SJCRH30 (cell line): ENCODE measurements at places on chromosomes 6 and 20.

DNA sequence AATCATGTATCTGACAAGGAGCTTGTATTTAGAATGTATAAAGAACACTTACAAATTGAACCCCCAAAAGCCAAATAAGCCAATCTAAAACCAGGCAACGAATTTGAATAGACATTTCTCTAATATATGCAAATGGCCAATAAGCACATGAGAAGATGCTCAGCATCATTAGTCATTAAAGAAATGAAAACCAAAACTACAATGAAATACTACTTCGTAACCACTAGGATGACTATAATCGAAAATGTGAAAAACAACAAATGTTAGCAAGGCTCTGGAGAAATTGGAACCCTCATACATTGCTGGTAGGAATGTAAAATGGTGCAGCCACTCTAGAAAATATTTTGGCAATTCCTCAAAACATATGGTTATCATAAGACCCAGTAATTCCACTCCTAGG is 105.8 kb upstream of the TOP1 start:
- no peak for DNase-seq

- no peak for DNase-seq
Observed at GRCh38 chr6:166010136-166010960, 157.3 kb downstream of the TBXT start.

- DNase-seq: no peak
Observed at GRCh38 chr20:45538209-45538799, 978 bp downstream of the WFDC6 start.

DNA sequence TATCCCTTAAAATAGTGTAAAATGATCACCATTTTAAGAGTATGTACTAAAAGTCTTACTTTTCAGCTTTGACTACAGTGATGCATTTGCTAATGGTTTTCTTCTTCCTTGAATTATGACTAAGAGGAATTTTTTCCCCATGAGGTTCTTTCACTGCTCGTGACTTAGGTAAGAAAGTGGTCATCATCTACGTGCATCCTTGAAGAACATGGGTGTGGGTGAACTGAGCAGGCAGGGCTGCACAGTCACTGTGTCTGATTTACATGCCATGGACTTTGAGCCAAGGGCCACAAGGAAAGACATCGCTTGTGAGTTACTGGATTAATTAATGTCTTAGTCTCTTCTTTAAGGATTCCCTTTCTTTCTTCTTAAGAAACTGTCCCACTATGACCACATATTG is 33.3 kb downstream of the NQO2 start:
- DNase-seq: no peak

- no peak for DNase-seq
Observed at GRCh38 chr6:134707342-134708031, 242.4 kb downstream of the ALDH8A1 start.

GRCh38 chr6:25006565-25007001 is 70.8 kb upstream of the RIPOR2 start:
- no peak for DNase-seq

DNA sequence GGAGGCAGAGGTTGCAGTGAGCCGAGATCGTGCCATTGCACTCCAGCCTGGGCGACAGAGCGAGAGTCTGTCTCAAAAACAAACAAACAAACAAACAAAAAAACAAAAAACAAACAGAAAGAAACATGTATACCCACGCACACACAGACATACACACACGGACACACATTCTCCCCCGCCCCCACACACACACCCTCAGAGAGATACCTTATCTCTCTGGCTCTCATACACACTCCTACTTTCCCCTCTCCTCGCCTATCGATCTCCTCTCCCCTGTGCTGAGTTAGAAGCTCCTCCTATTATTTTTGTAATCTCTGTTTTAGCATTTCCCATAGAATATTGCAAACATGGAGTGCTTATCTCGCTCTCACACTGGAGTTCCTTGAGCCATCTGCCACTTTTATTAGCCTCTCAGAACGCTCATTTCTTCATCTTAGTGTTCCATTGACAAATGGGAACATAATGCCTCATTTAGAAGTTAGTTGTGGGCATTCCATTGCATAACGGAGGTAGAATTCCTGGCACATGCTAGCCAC is 144.2 kb upstream of the CITED2 start:
- DNase-seq: no peak

DNA sequence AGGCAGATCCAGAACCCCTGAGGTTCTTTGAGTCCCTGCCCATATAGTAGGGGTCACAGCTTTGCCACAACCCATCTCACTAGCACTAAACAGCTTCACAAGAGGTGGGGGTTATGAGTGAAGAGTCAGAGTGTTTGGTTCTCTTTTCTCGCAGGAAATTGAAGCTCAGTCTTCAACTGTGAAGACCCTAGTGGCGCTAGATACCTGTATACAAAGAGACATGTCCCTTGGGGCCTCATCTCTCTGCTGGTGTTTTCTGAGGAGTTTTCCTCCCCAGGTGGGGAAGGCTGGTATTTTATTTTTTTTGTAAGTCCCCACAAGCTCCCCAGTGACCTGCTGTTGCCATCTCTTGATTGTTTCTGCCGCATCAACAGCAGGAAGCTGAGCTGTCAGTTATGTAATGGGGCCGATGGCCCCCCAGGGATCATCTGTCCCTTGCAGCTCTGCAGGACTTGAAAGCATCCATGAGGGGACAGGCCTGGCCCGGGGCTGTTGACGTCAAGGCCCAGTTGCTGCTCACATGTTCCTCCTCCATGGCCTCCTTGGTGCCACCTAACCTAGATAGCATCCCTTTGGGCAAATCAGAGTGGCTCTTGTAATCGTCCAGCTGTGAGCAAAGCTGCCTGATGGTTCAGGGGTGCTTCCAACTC is 23.1 kb downstream of the STK35 start:
- no peak for DNase-seq

- DNase-seq: no peak
Observed at GRCh38 chr20:16601047-16601446, 27.8 kb upstream of the KIF16B start.

DNA sequence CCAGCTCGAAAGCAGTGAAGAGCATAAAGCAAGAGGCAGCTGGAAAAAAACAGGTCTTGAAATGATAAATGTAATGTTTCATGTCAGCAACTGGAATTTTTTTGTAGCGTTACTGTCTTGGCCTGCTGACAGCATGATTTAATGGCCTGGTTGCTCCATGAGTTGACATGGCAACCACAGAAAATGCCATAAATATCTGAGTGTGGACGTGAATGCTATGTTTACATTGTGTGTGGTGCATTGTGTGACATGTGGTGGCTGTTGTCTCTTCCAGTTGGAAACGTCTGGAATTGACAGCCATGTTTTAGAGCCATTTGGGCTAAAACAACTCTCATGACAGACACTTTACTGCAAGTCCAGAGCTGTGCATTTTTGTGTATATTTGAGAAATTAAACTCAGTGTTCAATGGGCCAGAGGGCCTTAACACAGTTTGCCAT is 170.0 kb downstream of the FOXA2 start:
- no peak for DNase-seq

DNA sequence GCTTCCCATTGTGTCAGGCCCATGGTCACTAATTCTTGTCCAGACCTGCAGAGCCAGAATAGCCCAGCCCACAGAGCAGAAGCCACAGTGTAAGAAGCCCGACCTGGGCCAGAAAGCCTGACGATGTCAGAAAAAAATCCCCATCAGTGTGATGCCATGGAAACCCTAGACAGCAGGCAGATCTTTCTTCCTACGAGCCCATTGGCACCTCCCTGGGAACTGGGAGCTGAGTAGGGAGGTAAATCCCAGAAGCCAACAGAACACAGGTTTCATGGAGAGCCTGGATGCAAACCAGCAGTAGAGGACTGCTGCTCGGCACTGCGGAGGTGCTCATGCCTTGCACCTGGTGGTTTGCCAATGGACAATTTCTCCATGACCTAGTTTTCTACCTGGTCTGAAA is 82.2 kb upstream of the SLC22A16 start:
- DNase-seq: no peak

DNA sequence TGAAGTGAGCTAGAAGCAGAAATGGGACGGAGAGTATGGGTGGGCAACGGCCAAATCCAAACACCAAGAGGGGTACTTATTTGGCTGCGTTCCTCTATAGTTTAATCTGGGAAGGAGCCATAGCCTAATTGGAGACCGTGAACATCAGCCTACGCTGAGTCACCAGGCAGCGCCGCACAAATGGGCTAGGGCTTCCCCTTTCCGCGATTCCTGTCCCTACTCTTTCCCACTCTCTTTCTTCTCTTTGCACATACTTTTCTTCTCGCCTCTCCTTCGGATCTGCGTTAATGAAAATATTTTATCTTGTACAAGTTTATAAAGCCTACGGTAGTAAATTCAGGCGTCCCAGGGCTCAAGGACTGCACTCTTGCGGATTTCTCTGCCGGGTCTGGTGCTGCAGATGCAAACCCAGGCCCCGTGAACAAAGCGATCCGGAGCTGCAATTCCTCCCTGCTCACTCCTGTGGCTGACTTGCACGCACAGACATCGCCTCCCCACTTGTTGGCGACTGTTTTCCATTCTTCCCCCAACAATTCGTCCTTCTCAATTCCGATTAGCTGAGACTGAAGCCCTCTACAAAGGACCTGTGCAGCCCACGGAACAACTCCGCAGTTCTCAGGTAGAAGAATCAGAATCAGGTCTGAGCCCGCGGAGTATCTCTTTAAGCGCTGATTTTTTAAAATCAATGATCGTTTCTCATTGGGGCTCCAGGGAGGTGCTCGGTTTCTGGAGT is 4.2 kb upstream of the TBX18 start:
- peak; percentile 40 for DNase-seq

- no peak for DNase-seq
Observed at GRCh38 chr20:44761423-44761822, 15.8 kb downstream of the KCNK15 start.

DNA sequence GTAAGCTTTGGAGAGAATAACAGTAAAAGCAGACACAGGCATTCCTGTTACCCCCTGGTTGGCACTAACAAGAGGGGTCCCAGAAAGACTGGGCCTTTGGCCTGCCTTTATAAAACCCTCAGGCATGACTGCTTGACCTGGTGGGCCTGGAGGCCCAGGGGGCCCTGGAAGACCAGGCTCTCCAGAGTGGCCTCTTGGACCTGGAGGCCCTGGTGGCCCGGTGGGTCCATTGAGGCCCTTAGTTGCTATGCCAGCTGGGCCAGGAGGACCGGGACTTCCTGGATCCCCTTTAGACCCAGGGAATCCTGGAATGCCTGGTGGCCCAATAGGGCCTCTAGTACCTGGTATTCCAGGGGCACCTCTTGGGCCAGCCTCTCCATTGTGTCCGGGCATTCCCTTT is 5.5 kb downstream of the COL10A1 start:
- DNase-seq: no peak

DNA sequence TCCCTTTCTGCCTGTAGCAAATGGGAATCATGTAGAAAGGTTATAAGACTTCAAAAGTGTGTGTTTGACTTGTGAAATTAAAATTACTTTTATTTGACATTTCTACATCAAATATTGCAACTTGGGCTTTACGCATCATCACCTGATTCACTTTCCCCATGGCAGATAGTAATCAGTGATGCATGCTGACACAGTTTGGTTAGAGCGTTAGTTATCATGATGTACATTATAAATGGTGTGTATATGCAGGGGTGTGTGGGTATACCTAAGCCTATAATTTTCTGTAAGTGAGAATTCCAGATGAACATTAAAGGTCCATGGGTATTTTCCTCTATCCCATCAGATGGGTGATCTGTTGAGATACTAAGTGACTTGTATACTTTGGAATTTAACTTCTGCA is 141.5 kb downstream of the KLHL32 start:
- DNase-seq: no peak

- DNase-seq: no peak
Observed at GRCh38 chr20:24097506-24098245, 109.1 kb upstream of the GGTLC1 start.

DNA sequence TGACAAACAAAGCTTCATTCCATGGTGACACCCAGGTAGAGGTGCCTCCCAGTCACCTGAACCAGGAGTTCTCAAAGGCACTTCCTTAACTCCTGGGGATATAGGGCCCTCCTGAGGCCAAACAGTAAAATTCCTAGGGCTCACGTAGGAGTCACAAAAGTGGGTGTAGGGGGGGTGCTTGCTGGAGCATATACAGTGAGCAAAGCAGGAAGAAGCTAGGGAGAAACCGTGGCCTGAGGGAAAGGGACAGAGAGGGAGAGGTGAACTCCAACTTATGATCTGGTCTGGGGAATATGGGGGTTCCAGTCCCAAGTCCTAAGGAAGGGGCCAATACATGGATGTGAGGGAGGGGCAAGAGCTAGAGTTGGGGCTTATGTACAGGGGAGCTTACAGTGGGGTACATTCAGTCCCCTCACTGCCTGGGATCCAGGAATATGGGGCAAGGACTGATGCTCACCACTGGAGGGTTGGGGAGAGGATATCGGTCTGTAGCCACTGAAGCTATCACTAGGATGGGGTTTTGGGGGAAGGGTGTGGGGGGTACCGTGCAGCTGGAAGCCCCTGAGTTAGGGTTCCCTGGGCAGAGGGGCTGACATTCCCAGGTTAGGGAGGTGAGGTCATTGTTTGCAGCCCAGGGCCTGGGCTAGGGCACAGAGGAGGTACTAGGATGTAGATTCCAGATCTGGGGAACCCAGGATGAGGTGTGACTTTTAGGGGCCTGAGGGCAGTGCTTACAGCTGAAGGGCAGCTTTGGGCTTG is 950 bp downstream of the PEDS1 start:
- no peak for DNase-seq

- no peak for DNase-seq
Observed at GRCh38 chr20:33411242-33411641, 9.9 kb upstream of the CDK5RAP1 start.

DNA sequence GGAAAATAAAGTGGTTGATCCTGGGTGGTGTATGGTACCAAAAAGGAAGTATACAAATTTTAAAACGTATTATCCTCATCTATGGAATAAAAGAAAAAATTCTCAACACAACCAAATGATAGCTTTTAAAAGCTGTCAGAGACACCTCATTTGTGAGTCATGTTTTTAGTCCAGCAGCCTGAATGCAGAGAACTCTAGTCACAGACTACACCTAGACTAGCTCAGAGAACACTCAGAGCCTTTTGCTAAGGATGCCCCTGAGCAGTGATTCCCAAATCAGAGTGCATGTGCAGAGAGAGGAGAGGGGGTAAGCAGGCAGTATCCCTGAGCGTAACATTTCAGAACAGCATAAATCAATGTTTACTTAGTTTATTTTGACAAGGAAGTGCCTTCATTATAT is 809.3 kb downstream of the HACE1 start:
- DNase-seq: no peak

DNA sequence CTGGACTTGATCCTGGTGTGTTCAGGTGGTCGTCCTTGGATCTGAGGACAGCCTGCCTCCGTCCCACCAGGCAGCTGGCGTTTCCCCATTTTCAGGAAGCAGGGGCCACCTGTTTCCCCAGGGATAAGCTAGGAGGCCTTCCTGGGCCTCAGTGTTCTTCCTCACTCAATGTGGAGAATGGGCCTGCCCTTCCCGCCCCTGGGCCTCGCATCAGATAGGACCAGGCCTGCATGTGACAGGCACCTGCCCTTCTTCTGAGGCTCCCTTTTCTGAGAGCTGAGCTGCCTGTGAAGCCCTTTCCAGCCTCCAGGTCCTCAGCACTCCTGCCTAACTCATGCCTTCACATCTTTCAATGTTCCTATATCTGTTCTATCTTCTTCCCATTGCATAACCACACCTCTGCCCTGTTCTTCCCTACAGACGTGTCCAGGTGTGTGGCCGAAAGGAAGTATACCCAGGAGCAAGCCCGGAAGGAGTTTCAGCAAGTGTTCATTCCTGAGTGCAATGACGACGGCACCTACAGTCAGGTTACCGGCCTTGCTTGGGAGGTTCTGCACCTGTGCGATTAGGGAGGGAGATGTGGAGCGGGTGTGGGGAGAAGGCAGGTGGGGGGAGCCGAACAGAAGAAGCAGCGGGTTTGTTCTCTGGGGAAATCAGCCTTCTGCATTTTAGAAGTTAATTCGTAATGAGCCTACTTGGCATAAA is 85.1 kb downstream of the SMOC2 start:
- DNase-seq: no peak

- no peak for DNase-seq
Observed at GRCh38 chr6:67535946-67536345, 1099.1 kb upstream of the ADGRB3 start.
